Large intestine (tissue), 12 donors: ENCODE measurements at places on chromosomes 12 and 14. TPM values are rescaled to one million over a fixed set of nuclear protein-coding genes. Genes with fewer than 3 reads are reported as not detected.

The EAPP gene
- polyA plus RNA-seq: 52.3 TPM

The ADAMTS20 gene
- polyA plus RNA-seq: 0.49 TPM

The HHIPL1 gene
- polyA plus RNA-seq: 0.94 TPM

The ETV6 gene
- polyA plus RNA-seq: 14.9 TPM

The ACSM4 gene
- polyA plus RNA-seq: 0.04 TPM

The TRPV4 gene
- 0.76 TPM for polyA plus RNA-seq

The CD163 gene
- 10.4 TPM for polyA plus RNA-seq

DNA sequence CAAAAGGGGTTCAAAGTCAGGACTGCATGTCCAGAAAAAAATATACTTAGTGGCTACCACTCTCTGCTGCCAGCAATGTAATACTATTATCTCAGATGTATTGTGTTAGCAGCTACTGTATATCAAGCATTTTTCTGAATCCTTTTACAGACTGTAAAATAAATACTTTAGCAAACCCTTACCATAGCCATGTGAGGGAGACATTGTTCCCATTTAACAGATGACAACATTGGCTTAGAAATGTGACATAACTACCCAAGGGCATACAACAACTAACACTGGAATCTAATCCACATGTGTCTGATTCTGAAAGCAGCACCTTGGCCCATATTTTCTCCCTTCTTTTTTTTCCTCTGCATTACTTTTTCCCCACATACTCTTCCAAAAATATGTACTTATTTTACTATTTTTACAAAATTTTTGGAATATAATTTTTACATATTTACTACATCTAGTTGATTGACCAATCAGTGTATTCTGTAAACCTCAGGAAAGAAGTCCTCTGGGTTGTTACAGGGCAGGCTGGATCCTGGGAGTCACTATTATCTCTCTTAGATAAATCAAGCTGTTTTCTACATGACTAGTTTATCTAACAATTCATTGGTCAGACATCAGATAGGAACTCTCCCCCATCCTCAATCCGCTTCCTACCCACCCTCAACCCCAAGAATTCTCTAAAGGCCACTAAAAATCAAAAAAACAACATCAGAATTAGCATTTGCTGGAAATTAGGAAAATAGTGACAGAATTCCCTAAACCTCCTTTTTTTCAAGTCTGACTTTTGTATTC is 154.1 kb downstream of the BTG1 start:
- no peaks in the 10 kb centered on the region for H3K36me3 ChIP-seq
- no peak overlapping the region for H3K27ac ChIP-seq
- H3K4me3 ChIP-seq: no peak overlapping the region
- no peaks in the 10 kb centered on the region for H3K4me1 ChIP-seq
- no peak for DNase-seq

- no peak overlapping the region for H3K27ac ChIP-seq
- no peaks in the 10 kb centered on the region for H3K4me1 ChIP-seq
- H3K4me3 ChIP-seq: no peak overlapping the region
- H3K27me3 ChIP-seq: no peaks in the 10 kb centered on the region
Observed at GRCh38 chr14:87935886-87936285, 57.1 kb downstream of the GALC start.

- no peak for DNase-seq
- no peak within 1 kb of the TSS for H3K27ac ChIP-seq
- no peaks in the 10 kb centered on the region for H3K4me1 ChIP-seq
- no peak within 1 kb of the TSS for H3K4me3 ChIP-seq
Observed at GRCh38 chr12:52434081-52434733, at the start of gene KRT75. KRT75 (minus strand) TSS chr12:52434371; CDS start chr12:52434304, 67 bp downstream.

- no peaks in the 10 kb centered on the region for H3K36me3 ChIP-seq
- H3K27ac ChIP-seq: no peak overlapping the region
- H3K4me3 ChIP-seq: no peak overlapping the region
- DNase-seq: no peak
- no peaks in the 10 kb centered on the region for H3K27me3 ChIP-seq
Observed at GRCh38 chr12:63313139-63313538, 162.1 kb upstream of the AVPR1A start.

- H3K27me3 ChIP-seq: peaks cover 5% of the 10 kb centered on the region
- no peaks in the 10 kb centered on the region for H3K36me3 ChIP-seq
- no peak for DNase-seq
- no peak overlapping the region for H3K4me3 ChIP-seq
Observed at GRCh38 chr14:104554088-104554607, 25.4 kb upstream of the C14orf180 start.

- H3K36me3 ChIP-seq: peaks cover 14% of the 10 kb centered on the region
- no peak for DNase-seq
- no peaks in the 10 kb centered on the region for H3K27me3 ChIP-seq
- no peak overlapping the region for H3K4me3 ChIP-seq
- peaks cover 16% of the 10 kb centered on the region for H3K4me1 ChIP-seq
- no peak overlapping the region for H3K27ac ChIP-seq
Observed at GRCh38 chr12:19150273-19150900, 20.9 kb downstream of the PLEKHA5 start.

- H3K4me1 ChIP-seq: no peaks in the 10 kb centered on the region
- DNase-seq: no peak
- H3K36me3 ChIP-seq: no peaks in the 10 kb centered on the region
- H3K27me3 ChIP-seq: no peaks in the 10 kb centered on the region
- no peak overlapping the region for H3K4me3 ChIP-seq
Observed at GRCh38 chr14:82449926-82450468, 916.3 kb upstream of the SEL1L start.
